Bronchus fibroblast of lung (primary cell): ENCODE measurements at places on chromosomes 2 and 18. TPM values are rescaled to one million over a fixed set of nuclear protein-coding genes. Genes with fewer than 3 reads are reported as not detected.

Gene RAB6C
- not detected in 2 replicates for total RNA-seq

Gene CHRNG
- total RNA-seq: not detected in 2 replicates

Gene ANKRD53
- 2.0 and 2.2 TPM in 2 replicates for total RNA-seq

Gene PLEKHH2
- 1.0 and 1.2 TPM in 2 replicates for total RNA-seq
